ENCODE measurements at places on chromosomes 5 and 9.

GRCh38 chr9:23803216-23803615 is 22.8 kb downstream of the ELAVL2 start:
- DNase-seq, result no peak

DNA sequence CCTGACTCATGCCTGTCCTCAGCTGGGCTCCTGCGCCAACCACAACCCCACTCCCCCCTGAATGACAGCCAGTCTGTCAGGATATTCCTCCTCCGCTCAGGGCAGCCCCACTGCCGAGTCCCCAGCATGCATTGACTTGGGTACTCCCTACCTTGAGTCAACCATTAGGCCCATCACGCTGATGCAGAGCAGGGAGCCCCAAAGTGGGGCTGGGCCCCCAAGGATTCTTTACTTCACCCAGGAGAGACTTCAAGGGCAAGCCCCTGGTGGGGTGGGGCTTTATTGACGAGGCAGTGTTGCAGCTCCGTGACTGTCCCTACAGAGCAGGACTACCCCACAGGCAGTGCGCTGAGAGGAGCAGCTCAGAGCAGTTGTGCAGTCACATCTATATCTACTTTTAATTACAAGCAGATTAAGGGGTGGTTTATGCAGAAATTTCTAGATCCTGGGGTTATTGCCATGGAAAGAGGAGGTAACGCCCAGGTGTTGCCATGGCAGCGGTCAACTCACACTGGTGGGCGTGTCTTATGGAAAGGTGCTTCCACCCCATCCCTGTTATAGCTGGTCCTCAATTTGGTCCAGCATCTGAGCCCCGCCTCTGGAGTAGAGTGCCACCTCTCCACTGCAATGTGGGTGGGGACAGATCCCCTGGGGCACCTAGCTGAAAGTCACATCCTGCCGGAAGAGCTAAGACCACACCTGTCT is 32.1 kb upstream of the FCN1 start:
- DNase-seq, result no peak

DNA sequence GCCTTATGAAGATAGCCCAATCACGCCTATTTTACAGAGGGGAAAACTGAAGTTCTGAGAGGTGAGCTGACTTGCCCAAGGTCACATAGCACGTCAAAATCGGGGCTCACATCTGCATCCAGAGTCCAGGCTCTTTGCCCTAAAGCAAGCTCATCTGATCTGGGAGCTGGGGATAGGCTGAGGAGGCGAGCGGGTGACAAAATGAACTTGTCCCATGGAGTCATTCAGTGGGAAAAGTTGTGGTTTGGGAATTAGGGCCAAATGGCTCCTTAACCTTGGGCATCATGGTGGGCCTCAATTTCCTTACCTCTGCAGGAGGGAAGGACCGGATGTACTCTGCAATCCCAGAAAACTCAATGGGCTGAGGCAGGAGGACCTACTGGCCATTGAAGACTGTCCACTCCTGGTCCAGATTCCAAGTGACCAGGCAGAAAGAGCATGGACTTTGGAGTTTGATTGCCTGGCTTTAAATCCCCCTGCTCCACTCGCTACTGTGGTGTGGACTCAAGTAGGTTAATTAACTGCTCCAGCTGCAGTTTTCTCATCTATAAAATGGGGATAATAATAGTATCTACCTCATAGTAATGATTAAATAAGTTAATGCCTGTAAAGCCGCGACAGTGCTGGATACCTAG is 160.4 kb downstream of the RGS3 start:
- no peak for DNase-seq

- no peak for DNase-seq
Observed at GRCh38 chr5:24320643-24321042, 324.1 kb downstream of the CDH10 start.

- DNase-seq, result no peak
Observed at GRCh38 chr9:2765250-2765880, 48.1 kb downstream of the KCNV2 start.

DNA sequence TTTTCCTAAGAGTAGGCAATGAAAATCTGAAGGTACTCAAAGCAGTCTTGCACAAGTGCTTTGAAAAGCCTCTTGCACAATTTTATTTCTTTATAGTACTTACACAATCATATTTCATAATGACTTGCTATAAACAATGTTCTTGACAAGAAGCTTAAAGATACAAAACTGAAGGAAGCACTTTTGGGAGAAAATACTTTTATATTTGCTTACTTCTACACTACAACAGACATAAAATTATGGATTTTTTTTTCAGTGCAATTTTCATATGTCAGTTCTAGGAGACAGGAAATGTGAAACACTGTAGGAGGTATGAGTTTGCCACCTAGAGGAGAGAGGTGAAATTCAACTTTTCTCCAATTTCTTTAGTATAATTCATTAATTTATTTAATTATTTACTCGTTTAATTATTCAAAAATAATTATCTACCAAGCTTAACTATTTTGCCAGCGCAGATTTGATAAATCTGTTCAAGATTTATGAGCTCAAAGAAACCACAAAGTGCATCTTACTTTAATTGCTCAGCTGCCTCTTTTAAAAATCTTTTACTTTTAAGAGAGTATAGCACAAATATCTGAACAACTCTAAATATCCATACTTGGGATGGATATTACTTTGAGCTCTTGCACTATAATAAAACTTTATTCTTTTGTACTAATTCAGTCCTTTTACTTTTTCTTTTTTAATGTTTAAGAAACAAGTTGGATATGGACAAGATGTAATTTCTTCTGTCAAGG is 29.0 kb upstream of the CDKN2B start:
- no peak for DNase-seq

DNA sequence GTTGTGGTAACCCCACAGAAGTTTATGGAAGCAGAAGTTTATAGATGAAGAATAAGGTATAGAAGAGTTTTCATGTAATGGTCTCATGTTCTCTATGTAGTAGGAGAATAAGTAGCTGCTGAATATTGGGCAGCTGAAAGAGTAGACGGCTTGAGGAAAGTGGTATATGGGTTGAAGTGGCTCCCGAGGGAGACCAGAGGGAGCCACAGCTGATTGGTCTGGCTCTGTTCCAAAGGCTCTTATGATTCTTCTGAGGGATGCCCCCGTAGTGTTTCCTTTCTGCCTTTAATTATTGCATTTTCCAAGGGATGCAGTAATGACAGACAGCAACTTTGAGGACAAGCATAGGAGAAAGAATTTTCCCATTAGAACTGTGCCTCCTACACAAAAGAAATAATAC is 30.1 kb upstream of the TENT2 start:
- DNase-seq, result no peak

GRCh38 chr5:4676934-4677333 is 463.2 kb upstream of the ADAMTS16 start:
- DNase-seq, result no peak

GRCh38 chr5:181181650-181182565 is 23.1 kb downstream of the TRIM7 start:
- peak; percentile 65 for DNase-seq

DNA sequence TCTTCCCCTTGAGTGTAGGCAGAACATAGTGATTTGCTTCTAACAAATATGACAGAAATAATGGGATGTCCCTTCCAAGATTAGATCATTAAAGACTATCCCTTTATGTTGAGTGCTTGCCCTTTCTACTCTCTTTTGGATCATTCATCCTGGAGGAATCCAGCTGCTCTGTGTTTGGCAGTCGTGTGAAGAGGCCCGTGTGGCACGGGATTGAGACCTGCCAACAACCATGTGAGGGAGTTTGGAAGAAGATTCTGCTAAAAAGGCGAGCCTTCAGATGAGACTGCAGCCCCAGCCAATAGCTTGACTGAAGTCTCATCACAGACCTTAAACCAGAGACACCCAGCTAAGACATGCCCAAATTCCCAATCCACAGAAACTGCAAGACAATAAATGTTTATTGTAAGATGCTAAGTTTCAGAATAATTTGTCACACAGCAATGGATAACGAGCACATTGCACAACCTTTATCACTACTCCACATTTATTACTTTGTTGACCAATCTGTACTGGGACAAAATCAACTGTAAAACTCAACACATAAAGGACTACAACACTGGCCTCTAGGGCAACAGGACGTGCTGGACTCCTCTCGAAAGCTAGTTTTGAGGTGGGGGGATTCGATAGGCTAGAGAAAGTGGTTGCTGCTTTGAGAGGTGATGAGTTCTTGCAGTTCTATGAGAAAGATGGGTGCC is 42.8 kb downstream of the ANGPTL2 start:
- DNase-seq, result no peak

GRCh38 chr5:4579679-4580078 is 560.5 kb upstream of the ADAMTS16 start:
- DNase-seq, result no peak

DNA sequence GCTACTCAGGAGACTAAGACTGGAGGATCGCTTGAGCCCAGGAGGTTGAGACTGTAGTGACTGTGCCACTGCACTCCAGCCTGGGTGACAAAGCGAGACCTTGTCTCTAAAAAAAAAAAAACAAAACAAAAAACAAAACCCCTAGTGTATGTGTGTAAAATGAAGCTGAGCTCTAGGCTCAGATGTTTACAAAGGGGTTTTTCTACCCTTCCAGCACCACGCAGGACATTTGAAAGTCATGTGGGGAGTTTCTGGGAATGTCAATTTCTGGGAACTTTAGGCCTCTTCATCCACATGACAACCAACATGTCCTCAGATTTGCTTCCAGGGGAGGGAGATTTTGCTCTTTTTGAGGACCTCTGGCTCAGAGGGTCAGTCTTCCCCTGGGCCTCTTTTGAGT is 42.4 kb upstream of the AIF1L start:
- DNase-seq, result no peak

GRCh38 chr5:155546075-155546474 is 532.5 kb downstream of the KIF4B start:
- DNase-seq, result no peak

GRCh38 chr5:170443624-170444023 is 54.5 kb upstream of the KCNMB1 start:
- no peak for DNase-seq

DNA sequence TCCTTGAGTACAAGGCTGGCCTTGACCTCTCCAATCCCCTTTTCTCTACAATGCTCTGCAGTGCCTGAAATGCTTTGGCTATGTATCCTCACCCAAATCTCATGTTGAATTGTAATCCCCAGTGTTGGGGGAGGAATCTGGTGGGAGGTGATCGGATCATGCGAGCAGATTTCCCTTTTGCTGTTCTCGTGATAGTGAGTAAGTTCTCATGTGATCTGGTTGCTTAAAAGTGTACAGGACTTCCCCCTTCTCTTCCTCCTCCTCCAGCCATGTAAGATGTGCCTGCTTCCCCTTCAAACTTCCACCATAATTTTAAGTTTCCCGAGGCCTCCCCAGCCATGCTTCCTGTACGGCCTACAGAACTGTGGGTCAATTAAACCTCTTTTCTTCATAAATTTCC is 28.5 kb upstream of the AKNA start:
- DNase-seq, result no peak

Data from activated CD4-positive, alpha-beta T cell treated with anti-CD3 and anti-CD28 coated beads for 48 hours (primary cell).